ENCODE measurements at places on chromosomes 3 and 15. TPM values are rescaled to one million over a fixed set of nuclear protein-coding genes. Genes with fewer than 3 reads are reported as not detected.

The TRPM1 gene
- polyA plus RNA-seq = 0.15 TPM

The ZNF620 gene
- 0.92 TPM for polyA plus RNA-seq

The GCSAM gene
- polyA plus RNA-seq = 2.3 TPM

The NR2E3 gene
- polyA plus RNA-seq = not detected

The DPPA2 gene
- polyA plus RNA-seq = not detected

The CFAP100 gene
- not detected for polyA plus RNA-seq

The CPN2 gene
- not detected for polyA plus RNA-seq

The BCHE gene
- 0.37 TPM for polyA plus RNA-seq

The ZBTB20 gene
- 0.15 TPM for polyA plus RNA-seq

The TMIE gene
- polyA plus RNA-seq = not detected

The CYP8B1 gene
- not detected for polyA plus RNA-seq

The RBP2 gene
- polyA plus RNA-seq = not detected

The RTP3 gene
- not detected for polyA plus RNA-seq

The CCR8 gene
- not detected for polyA plus RNA-seq

The NISCH gene
- polyA plus RNA-seq = 19.9 TPM

The SLC2A2 gene
- not detected for polyA plus RNA-seq

The ZNF501 gene
- polyA plus RNA-seq = 2.6 TPM

The SLC22A13 gene
- polyA plus RNA-seq = not detected

The ADGRG7 gene
- polyA plus RNA-seq = not detected

The RPL32 gene
- polyA plus RNA-seq = 3,985 TPM

The GOLGA8B gene
- 8.9 TPM for polyA plus RNA-seq

The SLCO2A1 gene
- 6.4 TPM for polyA plus RNA-seq

The ALCAM gene
- 11.3 TPM for polyA plus RNA-seq

The SNX1 gene
- 57.5 TPM for polyA plus RNA-seq

The DOCK3 gene
- not detected for polyA plus RNA-seq

The EBLN2 gene
- 0.28 TPM for polyA plus RNA-seq

The TAMM41 gene
- 8.5 TPM for polyA plus RNA-seq

The GOLGA8T gene
- polyA plus RNA-seq = not detected

The RHCG gene
- polyA plus RNA-seq = 3.1 TPM

The SMCO1 gene
- not detected for polyA plus RNA-seq

The TRIM42 gene
- polyA plus RNA-seq = not detected

The BOC gene
- 17.5 TPM for polyA plus RNA-seq

The RAB27A gene
- polyA plus RNA-seq = 146 TPM

The SOX14 gene
- polyA plus RNA-seq = not detected

The ZSCAN2 gene
- polyA plus RNA-seq = 5.7 TPM

The NOX5 gene
- 0.18 TPM for polyA plus RNA-seq

The WDR93 gene
- polyA plus RNA-seq = 0.10 TPM

The CD86 gene
- polyA plus RNA-seq = 1.2 TPM

The AADAC gene
- 0.35 TPM for polyA plus RNA-seq

The ANKDD1A gene
- polyA plus RNA-seq = 1.7 TPM

The GOLGA6L4 gene
- 1.8 TPM for polyA plus RNA-seq

The SYNM gene
- 4.0 TPM for polyA plus RNA-seq

The PRRT3 gene
- polyA plus RNA-seq = 0.44 TPM

The TERC gene
- polyA plus RNA-seq = not detected

The P2RY14 gene
- polyA plus RNA-seq = 8.6 TPM

The EIF4E3 gene
- polyA plus RNA-seq = 15.9 TPM

The GABRB3 gene
- polyA plus RNA-seq = 1.7 TPM

The STARD9 gene
- 1.5 TPM for polyA plus RNA-seq

The GNB4 gene
- polyA plus RNA-seq = 7.6 TPM

The EPHB1 gene
- polyA plus RNA-seq = not detected

The CEP19 gene
- 3.1 TPM for polyA plus RNA-seq

The DAZL gene
- 0.62 TPM for polyA plus RNA-seq

The TRH gene
- polyA plus RNA-seq = not detected
